Stimulated activated CD8-positive, alpha-beta memory T cell treated with anti-CD3 and anti-CD28 coated beads, Interleukin-15, amount 100 ng/mL, for 48 hours (primary cell): ENCODE measurements at places on chromosomes 7 and 10.

DNA sequence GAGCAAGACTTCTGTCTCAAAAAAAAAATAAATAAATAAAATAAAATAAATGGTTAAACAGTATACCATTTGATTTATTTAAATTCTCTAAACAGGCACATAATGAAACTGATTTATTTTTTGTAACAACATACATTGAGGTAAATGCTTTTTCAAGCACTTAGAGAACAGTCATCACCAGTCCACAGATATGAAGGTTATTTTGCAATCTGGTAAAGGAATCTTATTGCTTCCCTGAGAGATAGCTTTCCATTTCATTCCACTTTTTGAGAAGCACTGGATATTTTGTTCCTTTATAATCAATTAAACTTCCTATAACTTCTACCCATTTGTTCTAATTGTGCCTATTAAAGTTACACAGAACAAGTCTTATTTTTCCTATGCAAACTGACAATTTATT lies 5.2 kb downstream of the CEP55 start:
- no peak for DNase-seq

DNA sequence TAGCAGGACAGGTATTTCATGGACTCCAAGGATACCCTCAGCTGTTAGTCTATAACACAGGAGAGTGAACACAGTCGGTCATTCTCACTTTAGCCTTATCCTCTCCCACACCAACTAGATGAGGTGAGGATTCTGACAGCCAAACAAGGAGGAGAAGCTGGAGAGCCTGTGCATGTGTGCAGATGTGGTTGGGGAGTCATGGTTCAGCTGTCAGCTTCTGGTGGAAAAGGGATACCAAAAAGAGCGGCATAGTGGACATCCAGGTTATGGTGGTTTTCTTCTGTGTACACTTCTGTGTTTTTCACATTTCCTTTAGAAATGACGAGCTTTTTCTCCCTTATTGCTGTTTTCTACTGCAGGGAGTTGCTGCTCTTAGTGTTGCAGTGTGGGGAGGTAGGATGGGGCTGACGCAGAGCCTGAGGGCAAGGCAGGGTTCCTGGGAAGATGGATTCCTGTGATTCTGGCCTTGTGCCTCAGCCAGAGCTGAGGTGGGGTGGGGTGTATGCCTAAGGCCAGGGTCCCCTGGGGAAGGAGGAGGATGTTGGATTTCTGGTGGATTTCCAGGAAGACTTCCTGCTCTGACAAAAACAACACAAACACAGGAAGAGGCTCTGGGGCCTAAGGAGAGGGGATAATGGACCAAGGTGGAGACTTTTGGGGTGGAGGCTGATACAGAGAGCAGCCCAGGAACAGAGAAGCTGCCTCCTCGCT lies 26.6 kb downstream of the PLAU start:
- no peak for DNase-seq

- DNase-seq = no peak
Observed at GRCh38 chr10:7971949-7972348, 82.5 kb upstream of the GATA3 start.

DNA sequence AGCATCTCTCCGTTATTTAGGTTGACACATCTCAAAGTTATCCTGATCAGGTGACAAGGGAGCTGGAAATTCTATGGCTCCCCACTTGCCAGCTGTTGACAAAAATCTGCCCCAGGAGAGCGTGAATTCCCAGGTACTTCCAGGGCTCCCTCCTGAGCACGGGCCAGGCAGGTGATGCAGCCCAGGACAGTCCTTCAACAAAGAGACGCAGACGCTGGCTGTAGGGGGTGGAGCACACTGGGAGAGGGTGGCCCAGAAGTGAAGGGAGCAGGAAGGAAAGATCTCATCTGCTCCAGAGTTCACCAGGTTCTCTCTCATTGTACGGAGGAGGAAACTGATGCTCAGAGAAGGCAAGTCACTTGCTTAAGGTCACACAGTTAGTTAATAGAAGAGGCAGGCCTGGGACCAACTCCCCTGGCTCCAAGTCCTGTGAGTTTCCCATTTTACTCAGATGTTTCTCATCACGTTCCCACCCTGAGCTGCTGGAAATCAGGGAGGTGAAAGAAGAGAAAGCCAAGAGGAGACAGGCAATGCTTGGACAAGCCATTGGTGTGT lies 41.0 kb upstream of the CHST3 start:
- no peak for DNase-seq

GRCh38 chr10:130492266-130492934 lies 356.2 kb downstream of the GLRX3 start:
- DNase-seq = no peak

- no peak for DNase-seq
Observed at GRCh38 chr10:122446668-122447423, 7.6 kb upstream of the ARMS2 start.

DNA sequence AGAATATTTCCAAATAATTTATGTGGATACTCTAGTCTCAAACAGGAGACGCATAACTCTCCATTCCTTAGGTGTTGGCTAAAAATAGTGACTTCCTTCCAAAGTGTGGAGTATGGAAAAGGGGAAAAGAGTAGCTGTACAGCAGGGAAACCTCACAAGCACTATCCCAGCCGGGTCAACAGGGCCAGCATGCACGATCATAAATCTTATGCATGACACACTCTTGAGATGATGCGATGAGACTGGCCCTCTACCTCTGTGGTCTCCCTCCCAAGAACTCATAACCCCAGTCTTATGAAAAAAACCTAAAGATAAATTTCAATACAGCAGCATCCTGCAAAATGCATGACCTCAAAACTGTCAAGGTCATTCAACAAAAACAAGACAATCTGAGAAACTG lies 197.3 kb downstream of the TEX36 start:
- DNase-seq = no peak

GRCh38 chr7:123439191-123439590 lies 95.2 kb downstream of the IQUB start:
- DNase-seq = no peak

- no peak for DNase-seq
Observed at GRCh38 chr10:76558996-76559891, 1078.4 kb downstream of the KCNMA1 start.

DNA sequence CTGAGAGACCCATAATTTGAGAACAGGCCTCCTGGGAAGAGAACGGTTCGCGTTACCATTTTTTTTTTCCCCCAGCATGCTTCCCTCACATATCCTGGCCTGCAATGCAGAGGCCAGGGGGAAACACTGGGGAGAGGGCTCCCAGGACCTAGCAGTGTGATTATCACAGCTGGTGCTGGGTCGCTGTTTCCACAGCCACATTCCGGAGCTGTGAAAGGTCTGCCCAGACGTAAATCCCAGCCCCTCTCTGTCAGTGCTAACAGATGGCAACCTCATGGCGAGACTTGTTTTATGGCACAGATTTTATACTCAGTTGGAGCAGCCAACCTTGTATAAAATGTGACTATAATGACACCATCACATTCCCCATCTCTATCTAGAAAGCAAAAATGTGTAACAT lies 150.5 kb downstream of the PLXDC2 start:
- no peak for DNase-seq

GRCh38 chr7:152521420-152522337 lies 85.9 kb upstream of the KMT2C start:
- DNase-seq = no peak

GRCh38 chr7:150373049-150373801 lies 4.6 kb downstream of the REPIN1 start:
- no peak for DNase-seq

DNA sequence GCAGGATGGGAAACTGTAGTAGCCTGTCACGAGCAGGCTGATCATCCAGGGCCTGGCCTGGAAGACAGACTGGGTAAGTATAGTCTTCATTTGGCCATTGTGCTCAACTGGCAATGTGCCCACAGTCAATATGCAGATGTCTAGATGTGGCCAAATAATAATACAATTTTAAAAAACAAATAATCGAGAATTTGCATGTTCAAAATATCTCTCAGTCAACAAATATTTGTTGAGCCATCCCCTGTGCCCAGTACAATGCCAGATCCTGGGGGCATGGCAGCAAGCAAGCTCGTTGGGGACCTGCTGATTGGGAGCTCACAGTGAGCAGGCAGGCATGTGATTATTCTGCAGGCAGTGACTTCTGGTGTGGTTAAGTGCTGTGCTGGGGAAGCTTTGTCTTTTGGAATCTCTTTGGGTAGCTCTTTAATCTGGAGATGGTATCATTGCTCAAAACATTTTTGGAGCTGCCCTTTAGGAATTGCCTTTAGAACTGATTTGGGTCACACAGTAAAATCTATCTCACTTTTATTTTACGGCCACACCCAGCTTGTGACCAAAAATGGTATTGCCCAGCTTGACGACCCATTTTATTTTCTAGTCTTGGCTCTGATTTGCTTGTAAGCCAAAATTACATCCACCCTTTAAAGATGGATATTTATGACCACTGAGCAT lies 92.2 kb downstream of the PLCE1 start:
- no peak for DNase-seq

- no peak for DNase-seq
Observed at GRCh38 chr10:50951365-50951764, 65.9 kb upstream of the A1CF start.

GRCh38 chr7:94451187-94451586 lies 56.5 kb downstream of the COL1A2 start:
- no peak for DNase-seq

GRCh38 chr10:100498059-100498458 lies 21.6 kb downstream of the SEC31B start:
- DNase-seq = no peak

- DNase-seq = no peak
Observed at GRCh38 chr10:77191324-77192049, 446.1 kb downstream of the KCNMA1 start.

DNA sequence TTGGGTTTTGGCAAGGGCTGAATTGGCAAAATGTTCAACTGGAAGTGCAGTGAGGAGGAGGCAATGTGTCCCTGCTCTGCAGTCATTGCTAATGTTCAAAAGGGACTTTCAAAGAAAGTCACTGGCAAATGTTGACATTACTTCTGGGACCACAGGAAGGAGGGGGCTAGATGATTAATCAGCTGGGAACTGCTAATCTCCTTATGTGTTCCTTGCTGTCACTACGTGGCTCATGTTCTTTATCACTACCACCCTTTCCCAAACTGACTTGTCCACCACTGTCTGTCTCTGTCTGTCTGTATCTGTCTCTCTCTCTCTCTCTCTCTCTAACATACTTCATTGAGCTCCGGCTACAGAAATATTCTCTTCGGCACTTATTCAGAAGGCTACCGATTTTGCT lies 86.9 kb upstream of the MTPN start:
- no peak for DNase-seq
